Stimulated activated CD8-positive, alpha-beta memory T cell treated with anti-CD3 and anti-CD28 coated beads, Interleukin-4, amount 100 ng/mL, for 1 hour (primary cell): ENCODE measurements at places on chromosomes 2 and 18.

- no peak for DNase-seq
Measured at GRCh38 chr2:104368089-104368488, 485.8 kb upstream of the POU3F3 start.

- DNase-seq: no peak
Measured at GRCh38 chr2:233256048-233256447, 4.6 kb downstream of the ATG16L1 start.

DNA sequence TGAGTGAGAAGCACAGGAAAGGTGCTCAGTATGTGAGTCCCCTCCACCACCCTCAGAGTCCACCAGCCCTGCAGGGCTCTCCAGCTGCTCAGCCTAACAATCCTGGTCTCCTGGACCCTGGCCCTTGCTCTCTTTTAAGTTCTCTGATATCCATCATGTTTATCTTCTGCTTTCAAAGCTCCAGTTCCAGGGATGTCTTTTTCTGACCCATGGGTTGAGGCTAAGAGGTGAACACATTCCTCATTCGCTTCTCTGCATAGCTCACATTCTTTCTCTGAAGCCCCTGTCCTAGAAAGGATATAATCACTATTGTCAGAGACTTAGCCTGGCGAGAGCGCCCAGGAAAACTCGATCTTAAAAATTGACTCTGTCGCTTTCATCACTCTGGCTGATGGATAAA lies 86.4 kb downstream of the ARL4C start:
- DNase-seq: no peak

DNA sequence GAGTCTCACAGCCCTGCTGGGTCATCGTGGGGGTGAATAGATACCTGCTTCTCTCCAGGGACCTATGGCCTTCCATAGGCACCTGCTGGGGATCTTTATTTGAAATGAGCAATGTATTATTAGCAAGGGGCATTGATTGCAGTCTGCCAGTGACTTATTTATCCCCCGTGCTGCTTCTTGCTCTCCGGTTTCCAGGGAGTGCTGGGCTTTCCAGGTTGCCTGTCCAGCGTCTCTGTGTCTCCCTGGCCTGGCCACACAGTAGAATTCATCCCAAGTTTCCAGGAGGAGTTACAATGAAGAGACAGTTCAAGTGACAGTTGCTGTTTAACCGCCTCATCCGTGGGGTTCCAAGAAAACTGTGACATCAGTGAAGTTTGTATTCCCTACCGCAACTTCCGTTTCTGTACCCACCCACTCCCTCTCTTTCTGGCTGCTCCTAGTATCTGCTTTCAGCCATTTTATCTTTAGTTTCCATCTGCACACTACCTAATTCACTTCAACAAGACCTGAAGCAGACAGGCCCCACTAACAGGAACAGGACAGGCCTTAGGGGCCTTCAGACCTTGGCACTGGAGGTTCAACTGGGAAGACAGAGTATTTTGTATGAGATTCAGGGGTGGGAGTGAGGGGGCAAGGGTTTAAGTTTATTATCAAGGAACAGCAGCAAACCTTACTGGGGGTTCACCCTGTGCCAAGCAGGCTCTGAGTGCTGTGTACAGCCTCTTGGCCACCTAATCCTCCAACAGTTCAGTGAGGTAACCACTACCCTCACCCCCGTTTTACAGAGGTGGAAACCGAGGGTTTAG lies 134.8 kb downstream of the PRKCE start:
- DNase-seq: no peak

DNA sequence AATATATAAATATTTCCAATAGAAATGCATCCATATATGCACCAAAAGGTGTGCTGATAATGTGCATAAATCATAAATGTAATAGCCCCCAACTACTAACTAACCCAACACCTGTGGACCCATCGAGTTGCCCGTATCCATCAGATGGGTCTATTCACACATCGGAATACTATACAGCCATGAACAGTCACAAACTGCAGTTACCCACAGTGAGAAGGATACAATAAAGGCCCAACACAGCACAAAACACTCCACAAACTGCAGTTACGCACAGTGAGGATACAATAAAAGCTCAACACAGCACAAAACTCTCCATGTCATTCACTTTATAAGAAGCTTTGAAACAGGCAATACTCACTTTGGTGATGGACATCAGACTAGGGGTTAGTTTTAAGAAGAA lies 145.3 kb upstream of the OTOS start:
- DNase-seq: no peak

DNA sequence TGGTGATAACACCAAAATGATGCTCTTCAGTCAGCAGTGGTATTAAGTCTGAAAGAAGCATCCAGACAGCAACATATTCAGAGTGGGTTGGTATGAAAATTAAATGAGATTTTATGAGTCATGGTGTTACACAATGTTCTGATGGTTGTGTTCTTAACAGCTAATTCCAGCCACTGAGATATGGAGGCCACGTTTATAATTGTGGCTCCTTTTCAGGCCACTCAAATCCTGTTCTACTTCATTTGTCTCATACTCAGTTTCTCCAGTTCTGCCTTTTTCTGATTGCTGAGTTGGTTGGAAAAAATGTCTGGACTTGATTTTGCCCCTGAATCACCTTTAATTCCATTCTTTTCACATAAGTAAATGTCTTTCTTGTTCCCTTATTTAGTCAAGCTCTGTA lies 162.7 kb upstream of the COL3A1 start:
- DNase-seq: no peak

DNA sequence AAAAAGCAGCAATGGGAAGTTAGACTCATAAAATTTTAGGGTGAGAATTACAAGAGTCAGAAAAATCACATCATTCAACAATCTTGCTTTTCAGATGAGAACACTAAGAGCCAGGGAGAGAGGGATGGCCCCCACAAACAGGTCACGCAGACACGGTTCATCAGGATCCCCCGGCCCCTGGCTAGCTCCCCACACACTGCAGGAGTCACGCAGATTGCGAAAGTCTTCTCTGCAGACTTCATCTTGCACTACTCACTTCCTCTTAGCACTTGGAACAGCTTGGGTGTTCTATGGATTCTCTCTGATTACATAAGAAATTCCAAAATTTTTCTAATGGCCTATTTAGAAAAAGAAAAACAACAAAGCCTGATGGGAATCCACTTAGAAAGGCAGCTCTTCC lies 21.6 kb upstream of the SULT1C2 start:
- DNase-seq: no peak

DNA sequence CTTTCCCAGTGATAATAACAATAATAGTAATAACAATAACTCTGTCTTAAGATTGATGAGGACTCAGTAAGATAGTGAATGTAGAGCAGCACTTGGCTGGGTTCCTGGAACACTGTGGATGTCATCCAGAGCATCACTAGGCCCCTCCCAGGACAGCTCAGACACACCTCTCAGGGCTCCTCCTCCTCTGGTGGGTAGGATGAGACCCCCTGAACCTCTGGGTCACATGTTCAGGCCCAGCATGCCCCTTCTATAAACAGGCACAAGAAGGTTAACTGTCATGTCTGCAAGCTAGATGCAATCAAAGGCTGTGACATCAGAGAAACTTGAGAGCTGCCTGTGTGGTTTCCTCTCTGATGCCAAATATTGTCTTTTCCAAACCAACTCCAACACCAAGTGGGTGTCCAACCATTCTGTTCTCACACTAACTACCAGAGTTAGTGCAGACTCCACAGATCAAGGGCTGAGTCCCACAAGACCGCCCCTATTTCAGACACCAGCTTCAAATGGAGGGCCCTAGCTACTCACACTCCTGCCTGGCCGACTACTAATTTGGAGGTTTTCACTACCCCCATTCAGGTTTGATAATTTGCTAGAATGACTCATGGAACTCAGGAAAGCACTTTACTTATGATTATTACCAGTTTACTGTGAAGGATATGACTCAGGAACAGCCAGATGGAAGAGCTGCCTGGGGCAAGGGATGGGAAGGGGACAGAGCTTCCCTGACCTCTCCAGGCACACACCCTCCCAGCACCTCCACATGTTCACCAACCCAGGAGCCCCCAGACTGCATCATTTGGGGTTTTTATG lies 46.4 kb upstream of the BZW1 start:
- no peak for DNase-seq

- no peak for DNase-seq
Measured at GRCh38 chr2:223884399-223884798, 47.0 kb upstream of the AP1S3 start.

GRCh38 chr2:288758-289361 lies 969 bp upstream of the ALKAL2 start:
- no peak for DNase-seq

GRCh38 chr18:23170137-23170536 lies 34.9 kb downstream of the CABLES1 start:
- no peak for DNase-seq

DNA sequence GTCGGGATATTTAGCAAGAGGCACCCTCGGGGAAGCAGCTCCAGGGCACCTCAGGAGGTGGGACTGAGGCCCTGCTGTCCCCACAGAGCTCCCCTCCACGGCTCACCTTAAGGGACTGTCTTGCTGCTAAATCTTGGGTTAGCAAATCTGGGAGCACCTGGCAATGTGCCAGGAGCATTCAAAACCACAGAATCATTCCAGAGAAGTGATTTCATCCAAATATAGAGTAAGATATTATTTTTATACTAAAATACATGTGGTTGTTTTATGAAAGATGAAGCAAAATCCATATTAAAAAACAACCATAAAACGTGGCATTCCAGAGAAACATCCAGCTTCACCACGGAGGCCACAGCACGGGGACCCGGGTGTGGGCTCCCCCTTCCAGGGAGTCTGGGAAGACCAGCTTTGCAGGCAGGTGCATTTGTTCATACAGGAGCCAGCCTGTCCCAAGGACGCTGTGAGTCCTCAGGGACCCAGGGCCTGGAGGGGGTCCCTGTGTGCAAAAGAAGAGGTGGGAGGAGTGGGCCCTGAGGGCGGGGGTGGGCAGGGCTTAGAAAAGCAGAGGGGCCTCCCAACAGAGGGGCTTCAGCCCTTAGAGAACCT lies 16.3 kb downstream of the HS1BP3 start:
- DNase-seq: no peak
